ENCODE measurements at places on chromosomes 7 and 10. TPM values are rescaled to one million over a fixed set of nuclear protein-coding genes. Genes with fewer than 3 reads are reported as not detected.

PCDH15 gene
- not detected for polyA plus RNA-seq

JCAD gene
- not detected for polyA plus RNA-seq

DNA sequence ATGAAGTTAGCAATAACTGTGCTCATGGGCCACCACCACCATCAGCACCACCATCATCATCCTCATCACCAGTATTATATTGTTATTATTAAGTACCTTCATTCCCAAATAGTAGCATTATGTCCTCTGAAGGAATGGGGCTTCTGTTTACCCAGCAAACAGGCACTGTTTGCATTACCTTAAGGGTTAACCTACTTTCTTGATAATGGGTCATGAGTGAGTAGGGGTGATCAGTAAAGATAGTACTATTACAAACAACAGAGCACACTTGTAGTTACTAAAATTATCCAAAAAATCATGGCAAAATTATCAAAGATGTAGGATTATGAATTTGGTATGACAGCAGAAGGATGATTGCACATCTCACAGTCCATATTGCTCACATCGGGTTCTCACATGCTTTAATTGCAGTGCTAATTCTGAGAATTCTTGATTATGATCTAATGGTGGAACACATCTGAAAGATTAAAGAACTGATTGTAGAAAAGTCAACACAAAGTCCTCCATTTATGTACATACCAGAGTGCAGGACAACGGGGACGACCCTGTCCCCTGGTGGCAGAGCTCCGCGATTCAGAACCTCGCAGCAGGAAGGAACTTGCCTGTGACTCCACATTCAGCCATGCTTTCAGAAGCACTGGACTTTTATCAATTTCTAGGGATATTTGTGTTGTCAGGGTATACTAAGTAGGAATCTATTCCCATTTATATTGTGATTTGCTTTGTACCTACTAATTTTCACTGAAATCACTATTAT, 31.0 kb downstream of the PDE1C start:
- DNase-seq, result no peak

GRCh38 chr10:131166486-131166885, 145.0 kb downstream of the TCERG1L start:
- no peak for DNase-seq

DNA sequence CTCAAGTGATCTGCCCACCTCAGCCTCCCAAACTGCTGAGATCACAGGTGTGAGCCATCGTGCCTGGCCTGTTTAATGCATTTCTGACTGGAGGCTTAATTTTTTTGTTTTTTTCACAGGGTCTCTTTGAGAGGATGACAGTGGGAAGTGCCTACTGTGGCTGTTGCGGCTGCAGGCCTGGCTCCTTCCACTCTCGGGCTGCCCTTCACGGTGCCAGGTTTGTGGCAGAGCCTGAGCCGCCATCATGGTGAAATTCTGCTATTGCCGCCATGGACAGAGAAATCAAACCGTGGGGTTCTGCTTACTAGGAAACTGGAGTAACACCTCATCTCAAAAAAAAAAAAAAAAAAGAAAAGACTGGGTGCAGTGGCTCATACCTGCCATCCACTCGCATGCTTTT, 142.7 kb downstream of the CAMK1D start:
- no peak for DNase-seq

GRCh38 chr7:5532536-5533335, 109.1 kb upstream of the TNRC18 start:
- DNase-seq, result peak; percentile 68

- DNase-seq, result no peak
Observed at GRCh38 chr7:151256410-151257045, 8.0 kb upstream of the SMARCD3 start.

- DNase-seq, result no peak
Observed at GRCh38 chr10:74542077-74542476, 284.3 kb upstream of the KAT6B start.

DNA sequence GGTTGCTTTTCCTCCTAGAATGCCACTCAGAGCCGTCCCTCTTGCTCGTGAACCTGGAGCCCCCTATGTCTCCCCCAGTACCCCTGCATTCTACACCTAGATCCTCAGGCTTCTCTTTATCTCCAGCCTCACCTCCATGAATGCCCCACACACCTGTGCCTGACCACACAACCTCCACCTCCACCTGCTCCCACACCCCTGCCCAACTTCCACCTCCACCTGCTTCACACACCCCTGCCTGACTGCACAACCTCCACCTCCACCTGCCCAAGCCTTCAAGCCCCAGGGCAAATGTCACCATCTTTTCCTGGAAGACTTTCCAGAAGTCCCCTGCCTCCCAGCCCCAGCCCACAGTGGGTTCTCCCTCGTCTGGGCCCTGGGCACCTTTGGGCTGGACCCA, 6.9 kb upstream of the LFNG start:
- DNase-seq, result no peak

DNA sequence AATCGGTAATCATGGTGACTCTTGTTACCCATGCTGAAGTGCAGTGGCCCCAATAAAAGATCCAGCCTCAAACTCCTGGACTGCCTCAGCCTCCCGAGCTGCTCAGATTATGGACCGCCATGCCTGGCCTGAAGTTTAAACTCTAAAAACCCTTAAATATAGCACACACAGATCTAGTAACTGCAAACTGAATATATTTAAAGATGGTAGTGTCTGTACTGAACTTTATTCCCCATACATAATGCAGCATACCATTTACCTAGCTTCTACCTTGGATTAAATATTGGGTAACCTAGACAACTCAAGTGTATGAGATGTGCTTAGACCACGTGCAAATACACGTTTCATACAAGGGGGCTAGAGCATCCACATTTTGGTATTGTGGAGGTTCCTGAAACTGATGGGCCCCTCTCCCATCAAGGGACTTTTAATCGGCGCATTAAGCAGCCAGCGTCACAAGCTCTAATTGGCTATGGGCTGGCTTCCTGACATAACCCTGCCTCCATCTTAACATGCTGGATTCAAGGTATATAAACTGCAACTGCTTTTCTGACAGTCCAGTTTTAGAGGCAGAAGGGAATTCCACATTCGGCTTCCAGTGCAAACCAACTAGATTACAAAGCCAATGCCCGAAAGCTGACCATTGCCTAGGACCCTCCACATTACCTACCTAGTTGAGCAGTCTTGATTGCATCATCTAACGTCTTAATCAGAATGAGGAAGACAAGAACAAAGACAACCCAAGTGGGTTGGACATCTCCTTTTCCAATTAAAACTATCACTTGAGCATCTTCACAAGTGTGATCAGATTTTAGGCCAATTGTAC, 13.0 kb downstream of the HNRNPA2B1 start:
- no peak for DNase-seq

- DNase-seq, result no peak
Observed at GRCh38 chr7:32102432-32102873, 32.2 kb upstream of the PDE1C start.

DNA sequence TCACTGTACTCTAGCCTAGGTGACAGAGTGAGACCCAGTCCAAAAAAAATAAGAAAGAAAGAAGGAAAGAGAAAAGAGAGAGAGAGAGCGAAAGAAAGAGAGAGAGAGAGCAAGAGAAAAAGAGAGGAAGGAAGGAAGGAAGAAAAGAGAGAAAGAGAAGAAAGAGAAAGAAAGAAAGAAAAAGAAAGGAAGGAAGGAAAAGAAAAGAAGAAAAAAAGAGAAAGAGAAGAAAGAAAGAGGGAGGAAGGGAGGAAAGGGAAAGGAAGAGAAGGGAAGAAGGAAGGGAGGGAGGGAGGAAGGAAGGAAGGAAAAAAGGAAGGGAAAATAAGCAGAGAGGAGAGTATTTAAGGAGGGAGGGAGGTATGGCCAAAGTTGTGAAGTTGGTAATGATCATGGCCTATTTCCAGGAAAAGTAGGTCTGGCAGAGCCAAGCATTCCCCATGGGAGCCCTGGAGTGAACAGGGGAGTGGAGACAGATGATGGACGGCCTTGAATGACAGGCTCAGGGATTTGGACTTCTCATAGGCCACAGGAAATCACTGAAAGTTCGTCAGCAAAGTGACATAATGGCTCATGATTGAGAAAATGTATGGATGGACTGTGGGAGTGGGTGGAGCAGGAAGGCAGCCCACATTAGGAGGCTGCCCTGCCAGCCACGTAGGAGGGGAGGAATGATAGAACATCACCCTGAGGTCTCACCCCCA, 44.8 kb upstream of the CUX1 start:
- no peak for DNase-seq

- no peak for DNase-seq
Observed at GRCh38 chr7:103142494-103142893, 6.4 kb downstream of the NAPEPLD start.

Measured in CD4-positive, alpha-beta memory T cell (primary cell).